ENCODE measurements at places on chromosomes 2 and 18.
A peak's percentile ranks its signal among the peaks of the same experiment; 100 is the strongest.

DNA sequence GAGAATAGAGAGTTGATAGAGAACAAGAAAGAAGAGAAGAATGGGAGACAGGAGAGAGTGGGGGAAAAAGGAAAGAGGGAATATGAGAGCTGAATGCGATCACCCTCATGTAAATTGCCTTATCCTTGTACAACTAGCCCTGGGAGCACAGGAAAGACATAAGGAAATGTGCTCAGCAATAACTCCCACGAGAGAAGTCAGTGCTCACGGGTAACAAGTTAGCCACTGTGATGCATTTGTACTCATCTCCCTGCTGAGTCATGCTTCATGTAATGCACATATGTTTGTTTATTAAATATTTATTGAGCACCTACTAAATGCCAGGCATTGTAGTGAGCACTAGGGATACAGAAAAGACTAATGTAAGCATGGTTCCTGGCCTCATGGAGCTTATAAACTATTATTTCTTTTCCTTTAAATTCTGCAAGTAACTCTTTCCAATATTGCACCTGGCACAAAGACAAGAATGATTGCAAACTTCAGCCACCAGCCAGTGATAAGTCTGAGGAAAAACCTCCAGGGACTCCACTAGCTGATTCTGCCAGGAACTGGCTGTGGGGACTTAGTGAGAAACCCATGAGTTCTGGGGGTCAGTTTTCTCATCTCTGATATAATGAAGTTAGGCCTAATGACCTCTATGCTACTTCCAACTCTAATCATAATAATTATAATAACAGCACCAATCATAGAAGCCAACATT, 124.1 kb downstream of the LNPK start:
- DNase-seq, result no peak

DNA sequence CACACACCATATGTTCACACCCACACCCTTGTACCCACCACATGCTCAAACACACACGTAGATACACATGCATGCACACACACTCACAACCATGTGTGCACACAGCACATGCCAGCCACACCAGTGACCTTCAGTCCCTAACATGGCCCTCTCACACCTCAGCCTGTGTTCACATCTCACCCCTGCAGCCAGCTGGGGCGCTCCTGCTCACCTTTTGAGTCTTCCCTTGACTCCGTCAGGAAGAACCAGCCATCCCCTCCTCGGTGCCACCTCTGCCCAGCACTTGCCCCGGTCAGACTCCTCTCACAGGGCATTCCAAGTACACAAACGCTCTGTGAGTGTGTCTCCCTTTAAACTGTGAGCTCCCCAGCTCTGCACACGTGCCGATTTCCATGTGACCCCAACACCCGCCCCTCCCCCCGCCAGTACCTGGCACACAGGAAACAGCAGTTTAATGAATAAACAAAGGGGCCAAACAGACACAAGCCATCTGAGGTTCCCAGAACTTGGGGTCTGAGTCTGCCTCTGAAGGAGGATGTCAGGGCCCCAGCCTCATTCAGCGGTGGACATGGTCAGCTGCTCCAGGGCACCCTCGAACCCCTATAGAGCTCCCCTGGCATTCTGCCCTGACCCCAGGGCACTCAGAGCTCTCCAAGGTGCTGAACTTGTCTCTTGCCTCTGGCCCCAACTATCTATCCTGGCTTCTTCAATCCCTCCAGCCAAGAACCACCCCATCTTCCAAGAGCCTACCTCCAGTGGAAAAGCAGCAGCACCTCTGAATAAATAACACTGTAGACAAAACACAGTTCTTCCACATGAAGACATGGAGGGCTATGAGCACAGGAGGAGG, 252.9 kb downstream of the ATAD2B start:
- DNase-seq, result no peak

DNA sequence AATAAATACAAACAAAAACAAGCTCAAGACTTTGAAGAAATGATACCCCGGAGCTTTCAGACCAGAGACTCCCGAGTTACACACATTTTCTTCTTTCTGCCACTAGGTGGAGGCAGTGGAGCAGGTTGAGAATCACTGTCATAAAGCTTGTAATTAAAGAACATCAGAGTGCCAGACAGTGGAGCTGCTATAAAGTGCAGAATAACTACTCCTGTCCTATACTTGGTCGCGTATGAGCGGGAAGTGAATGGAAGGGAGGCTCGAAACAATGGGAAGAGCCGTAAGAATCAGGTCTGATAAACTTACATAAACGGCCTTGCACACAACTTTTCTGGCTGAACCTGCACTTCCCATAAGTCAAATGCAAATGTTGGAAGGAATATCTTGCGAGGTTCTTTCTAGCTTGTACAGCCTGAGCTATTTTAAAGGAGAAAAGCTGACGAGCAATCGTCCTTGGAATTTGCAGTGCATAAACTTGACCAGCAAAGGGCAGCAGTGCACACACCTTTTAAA, 189.0 kb downstream of the RPIA start:
- DNase-seq, result no peak

GRCh38 chr18:2316082-2316750, 255.1 kb downstream of the METTL4 start:
- no peak for DNase-seq

DNA sequence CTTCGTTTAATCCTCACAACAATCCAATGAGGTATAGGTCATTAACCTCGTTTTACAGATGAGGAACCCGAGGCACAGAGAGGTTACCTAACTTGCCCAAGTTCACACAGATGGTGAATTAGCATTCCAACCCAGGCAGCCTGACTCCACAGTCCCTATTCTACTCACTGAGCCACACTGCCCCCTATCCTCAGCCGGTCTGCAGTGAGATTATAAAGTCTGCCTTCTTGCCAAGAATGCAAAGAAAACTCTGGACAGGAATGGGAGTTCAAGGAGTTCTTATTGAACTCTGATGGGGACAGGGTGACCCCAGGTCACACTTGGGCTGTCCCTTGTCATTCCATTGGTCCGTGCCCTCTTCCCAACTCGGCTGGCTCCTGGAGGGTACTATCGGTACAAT, 118.1 kb upstream of the MSH6 start:
- DNase-seq, result no peak

GRCh38 chr18:63120620-63121019, 198.9 kb downstream of the BCL2 start:
- DNase-seq, result no peak

DNA sequence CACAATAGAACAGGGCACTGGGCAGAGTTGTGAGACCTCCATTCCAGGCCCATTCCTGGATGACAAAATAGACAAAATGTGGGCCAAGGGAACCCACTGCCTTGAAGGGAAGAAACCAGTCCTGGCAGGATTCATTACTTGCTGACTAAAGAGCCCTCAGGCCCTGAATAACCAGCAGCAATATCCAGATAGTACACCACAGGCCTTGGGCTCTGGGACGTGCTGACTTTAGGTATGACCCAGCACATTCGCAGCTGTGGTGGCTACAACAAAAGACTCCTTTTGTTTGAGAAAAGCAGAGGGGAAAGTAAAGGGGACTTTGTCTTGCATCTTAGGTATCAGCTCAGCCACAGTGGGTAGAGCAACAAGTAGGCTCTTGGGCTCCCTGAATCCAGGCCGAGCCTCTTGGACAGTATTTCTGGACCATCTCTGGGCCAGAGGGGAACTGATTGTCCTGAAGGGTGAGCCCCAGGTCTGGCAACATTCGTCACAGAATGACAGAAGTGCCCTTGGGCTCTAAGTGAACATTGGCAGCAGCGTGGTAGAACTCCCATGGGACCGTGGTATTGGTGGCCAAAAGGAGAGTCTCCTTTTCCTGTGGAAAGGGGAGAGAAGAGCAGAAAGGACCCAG, 89.9 kb upstream of the CD226 start:
- no peak for DNase-seq

GRCh38 chr2:160157861-160158829, 41.9 kb downstream of the ITGB6 start:
- no peak for DNase-seq

GRCh38 chr18:12283666-12284065, 24.4 kb upstream of the TUBB6 start:
- DNase-seq, result no peak

GRCh38 chr2:216139884-216140283, 30.7 kb downstream of the XRCC5 start:
- DNase-seq, result no peak

DNA sequence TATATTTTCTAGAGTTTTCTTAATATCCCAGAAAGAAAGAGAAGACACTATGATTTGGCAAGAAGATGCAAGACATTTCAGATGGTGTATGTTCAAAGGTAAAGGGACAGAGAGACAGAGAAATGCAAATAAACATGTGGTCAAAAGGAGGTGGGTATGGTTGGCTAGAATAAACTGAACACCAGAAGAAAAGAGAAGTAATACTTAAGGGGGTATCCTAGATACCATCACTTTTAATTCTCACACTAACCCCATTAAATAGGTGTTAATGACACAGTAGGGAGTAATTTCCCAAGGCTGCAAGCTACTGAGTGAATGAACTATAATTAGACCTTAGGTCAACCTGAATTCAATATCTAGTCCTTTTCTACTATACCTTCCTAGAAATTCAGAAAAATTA, 111.2 kb upstream of the CD226 start:
- no peak for DNase-seq

DNA sequence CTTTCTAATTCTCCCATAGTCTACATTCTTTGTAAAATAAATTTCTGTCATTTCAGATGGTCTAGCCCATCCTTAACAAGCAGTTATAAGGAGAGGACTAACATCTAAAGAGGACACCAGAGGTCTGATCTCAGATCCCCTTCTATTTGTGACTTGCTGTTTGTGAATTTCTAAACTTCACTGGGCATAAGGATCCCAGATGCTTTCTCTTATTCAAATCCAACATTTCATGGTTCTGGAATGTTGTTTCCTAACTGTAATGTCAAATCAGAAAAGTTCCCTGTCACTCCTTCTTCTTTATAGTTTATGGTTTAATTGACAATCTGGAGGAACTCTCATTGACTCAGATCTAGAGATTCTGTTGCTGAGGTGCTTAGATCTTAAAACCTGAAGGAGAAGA, 430.2 kb downstream of the MEIS1 start:
- no peak for DNase-seq

DNA sequence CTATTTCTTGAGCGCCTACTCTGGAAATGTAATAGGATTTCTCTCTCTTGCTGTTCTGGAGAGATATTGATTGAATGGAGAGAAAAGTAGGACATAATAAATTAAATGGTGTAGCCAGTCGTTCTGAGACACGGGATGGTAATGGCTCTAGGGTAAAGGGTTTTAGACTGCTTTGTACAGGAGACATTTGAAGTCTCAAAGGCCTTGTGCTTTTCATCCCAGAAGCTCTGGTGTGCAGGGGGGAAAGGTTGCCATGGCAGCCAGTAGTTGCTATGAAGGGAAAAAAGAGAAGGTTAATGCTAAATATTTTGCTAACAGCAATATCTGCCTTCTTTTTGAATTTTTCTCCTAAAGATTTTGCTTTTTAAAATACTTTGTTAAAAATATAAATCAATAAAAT, 359.3 kb downstream of the RIT2 start:
- DNase-seq, result no peak

- DNase-seq, result no peak
These were observed 86.0 kb downstream of the KCTD1 start for GRCh38 chr18:26462355-26462754.

- DNase-seq, result no peak
These were observed 7.5 kb downstream of the COPS8 start for GRCh38 chr2:237092920-237093781.

GRCh38 chr2:209942426-209942825, 60.0 kb upstream of the RPE start:
- DNase-seq, result no peak

GRCh38 chr2:173998386-173998785, 33.2 kb upstream of the SP3 start:
- no peak for DNase-seq

DNA sequence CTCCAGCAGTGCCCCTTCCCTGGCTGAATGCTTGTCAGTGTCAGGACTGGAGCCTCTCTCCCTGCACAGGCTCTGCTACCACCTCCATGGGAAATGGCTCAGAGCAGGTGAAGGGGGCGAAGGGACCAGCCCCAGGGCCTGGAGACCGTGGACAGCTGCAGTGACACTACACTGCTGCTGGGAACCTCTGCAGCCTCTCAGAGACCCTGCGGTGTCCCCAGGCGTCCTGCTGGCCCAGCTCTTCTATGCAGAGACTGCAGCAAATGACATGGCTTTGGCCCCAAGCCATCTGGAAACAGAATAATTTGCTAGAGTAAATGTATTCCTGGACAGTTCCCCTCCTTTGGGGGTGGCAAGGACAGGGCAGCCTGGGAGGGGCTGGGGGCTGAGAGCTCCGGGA, 53.2 kb downstream of the CIB4 start:
- DNase-seq, result no peak

GRCh38 chr18:8976606-8977005, 125.9 kb upstream of the NDUFV2 start:
- DNase-seq, result no peak

DNA sequence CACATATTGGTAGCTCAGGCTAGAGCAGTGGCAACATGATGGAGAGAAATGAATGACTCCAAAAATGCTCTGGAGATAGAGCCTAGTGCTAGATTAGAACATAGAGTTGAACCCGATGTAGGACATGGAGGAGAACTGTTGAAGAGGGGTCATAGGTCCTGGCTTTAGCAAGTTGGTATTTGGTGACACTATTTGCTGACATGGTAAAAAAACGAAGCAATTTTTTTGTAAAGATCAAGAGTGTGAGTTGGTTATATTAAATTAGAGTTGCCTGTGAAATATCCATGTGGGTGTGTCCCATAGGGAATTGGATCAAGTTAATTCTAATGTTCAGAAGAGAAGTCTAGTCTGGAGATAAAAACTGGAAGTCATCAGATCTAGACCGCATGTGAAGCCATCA, 143.0 kb upstream of the RASGRP3 start:
- no peak for DNase-seq

- no peak for DNase-seq
These were observed 760.0 kb upstream of the FSHR start for GRCh38 chr2:49914281-49914680.

- DNase-seq, result no peak
These were observed 35.7 kb downstream of the C18orf63 start for GRCh38 chr18:74351354-74351753.

- no peak for DNase-seq
These were observed 5.9 kb upstream of the NCOA1 start for GRCh38 chr2:24485197-24485596.

- no peak for DNase-seq
These were observed 617.3 kb upstream of the LRATD1 start for GRCh38 chr2:14015113-14015630.

GRCh38 chr2:71071681-71072398, 3.4 kb downstream of the NAGK start:
- DNase-seq, result peak; percentile 46

GRCh38 chr2:246489-247144, 17.2 kb downstream of the SH3YL1 start:
- DNase-seq, result peak; percentile 66

GRCh38 chr2:120566331-120567035, 169.2 kb upstream of the GLI2 start:
- no peak for DNase-seq

DNA sequence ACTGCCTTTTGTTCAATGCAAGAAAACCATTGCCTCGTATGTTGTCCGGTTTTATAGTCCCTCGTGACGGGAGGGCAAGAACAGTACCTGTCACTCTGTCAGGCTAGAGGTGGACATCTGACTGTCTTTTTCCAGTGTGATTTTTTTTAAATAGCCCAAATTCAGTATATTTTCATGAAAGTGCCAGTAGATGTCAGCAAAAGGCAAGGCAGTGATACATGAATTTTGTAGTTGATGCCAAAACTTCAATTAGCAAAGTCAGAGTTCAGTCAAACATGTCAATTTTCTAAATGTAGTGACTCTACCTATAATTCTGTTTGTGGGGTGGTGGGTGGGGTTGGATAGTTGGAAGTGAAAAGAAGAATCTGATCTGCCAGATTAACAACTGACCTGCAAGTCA, 296.0 kb upstream of the MC4R start:
- DNase-seq, result no peak
